ENCODE measurements at places on chromosomes 2 and 18.

- DNase-seq, result no peak
These were observed 161.1 kb downstream of the TMEM18 start for GRCh38 chr2:516131-516530.

DNA sequence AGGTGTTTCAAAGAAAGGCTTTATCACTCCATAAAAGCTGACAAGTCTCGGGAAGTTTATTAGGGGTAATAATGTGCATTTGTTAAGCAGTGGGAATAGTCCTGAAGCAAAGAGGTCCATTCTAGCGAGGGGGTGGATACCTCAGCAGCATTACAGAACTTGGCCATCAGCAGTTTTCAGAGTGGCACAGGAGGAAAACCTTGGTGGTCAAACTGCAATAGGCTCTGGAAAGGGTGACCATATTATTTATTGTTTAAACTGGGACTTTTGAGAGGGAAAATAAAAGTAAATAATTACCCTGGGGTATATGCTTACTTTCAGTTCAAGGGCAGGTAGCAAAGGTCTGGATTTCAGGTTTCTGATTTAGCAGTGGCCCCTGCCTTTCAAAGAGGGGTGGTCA lies 115.5 kb upstream of the KLHL14 start:
- no peak for DNase-seq

DNA sequence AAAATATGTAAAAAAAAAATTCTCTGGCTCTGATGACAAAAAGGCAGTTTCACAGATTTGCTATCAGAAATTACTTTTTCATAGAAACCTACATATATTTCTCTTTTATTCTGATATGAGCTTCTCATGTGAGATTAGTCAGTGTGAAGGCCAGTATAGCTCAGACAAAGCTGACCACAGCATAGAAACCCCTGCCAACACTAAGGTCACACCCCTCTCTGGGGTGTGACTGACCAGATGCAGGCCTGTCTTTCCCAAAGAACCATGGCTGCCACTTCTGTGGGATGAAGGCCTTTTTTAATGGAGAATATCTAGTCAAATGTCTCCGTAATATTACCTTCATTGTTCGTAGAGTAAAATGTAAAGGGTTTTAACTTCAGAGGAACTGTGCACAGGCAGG lies 330.3 kb upstream of the KCNJ3 start:
- DNase-seq, result no peak

DNA sequence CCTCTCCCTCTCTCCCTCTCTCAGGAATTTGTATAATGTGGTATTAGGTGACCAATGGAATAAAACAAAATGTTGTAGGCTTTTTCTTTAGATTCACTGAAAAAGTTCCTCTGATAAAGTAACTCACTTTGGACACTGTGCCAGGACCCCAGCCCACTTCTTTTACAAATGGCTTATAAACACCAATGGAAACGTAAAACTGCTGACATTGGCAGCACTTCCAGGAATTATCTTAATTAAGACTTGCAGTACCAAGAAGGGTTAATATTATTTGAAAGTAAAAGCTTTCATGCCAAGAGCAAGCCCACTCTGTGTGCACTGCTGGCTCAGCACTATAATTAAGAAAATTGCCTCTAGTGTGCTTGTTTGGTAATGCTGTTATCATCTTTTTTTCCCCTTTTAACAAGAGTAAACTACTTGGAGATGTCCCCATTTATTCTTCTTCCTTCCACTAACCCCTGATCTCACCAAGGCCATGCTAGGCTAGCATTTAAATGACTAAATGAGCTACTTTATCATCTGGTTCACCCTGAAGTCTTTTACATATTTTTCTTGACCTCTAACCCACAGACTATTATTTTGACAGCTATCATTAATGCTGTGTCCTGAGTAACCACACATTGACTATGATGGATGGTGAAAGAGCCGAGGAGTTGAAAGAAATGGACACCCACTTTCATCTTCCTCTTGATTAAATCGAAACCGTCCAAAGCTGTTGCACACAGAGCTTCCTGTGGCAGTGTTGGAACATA lies 232.2 kb upstream of the ETAA1 start:
- no peak for DNase-seq

DNA sequence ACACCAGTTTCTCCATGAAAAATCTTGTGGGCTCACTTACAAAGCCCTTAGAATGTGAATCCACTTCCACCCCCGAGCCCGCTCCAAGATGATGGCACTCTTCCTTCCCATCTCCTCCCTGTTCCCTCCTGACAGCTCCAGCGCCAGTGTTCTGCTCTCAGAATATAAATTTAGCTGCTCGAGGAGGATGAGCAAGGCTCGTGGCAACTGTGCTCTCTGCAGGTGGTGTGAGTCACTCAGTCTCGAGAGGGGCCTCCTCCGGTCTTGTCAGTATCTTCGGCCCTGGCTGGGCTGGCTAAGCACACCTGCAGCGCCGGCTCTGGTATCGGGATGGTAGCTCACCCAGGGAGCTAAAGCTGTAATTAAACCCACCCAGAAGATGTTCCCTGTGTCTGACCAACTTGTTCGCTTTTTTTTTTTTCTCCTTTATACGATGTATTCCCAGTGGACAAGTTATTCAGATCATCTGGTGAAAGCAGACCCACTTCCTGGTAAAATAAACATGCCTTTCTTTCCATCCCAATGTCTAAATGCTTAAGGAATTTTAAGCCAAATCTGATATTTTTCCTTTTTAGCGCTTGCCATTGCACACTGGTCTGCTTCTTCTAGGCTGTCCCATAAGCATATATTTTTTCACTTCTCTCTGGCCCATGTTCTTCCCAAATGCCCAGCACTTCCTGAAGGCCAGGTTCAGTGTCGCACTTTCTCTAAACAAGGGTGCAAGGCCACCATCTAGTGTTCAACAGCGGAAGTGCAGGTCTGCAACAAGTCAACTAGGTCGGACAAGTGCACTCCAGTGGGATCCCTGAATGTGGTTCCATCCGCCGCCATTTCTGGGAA lies 31.4 kb upstream of the YPEL5 start:
- peak; percentile 22 for DNase-seq

DNA sequence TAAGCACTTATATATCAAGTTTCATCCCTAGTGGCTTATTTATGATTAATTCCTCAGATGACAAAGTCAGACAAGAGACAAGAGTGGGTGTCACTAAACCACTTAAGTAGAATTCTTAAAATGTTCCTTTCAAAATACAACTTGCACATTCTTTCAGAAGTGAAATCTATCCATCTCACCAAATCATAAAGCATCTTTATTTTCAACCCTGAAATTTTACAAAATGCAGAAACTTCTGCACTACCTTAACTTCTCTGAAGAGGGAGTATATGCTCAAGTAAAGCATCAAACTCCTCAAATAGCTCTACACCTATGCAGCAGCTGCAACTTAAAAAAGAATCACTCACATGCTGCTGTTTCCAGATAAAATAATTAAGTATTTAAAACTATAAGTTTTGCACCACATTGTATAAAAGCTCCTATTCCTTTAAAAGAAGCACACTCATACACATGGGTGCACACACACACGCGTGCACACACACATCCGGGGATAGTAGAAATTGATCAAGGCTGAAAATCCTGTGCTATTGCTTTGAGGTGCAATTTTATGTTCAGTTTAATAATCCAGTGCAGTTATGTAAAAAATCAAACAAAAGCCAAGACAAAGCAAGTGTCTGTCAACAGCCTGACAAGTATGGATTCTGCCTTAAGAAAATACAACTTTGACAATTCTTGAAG lies 244.5 kb downstream of the TCF4 start:
- no peak for DNase-seq

GRCh38 chr2:51976623-51977022 lies 944.7 kb upstream of the NRXN1 start:
- no peak for DNase-seq

GRCh38 chr2:225328192-225328591 lies 71.3 kb upstream of the NYAP2 start:
- DNase-seq, result no peak

DNA sequence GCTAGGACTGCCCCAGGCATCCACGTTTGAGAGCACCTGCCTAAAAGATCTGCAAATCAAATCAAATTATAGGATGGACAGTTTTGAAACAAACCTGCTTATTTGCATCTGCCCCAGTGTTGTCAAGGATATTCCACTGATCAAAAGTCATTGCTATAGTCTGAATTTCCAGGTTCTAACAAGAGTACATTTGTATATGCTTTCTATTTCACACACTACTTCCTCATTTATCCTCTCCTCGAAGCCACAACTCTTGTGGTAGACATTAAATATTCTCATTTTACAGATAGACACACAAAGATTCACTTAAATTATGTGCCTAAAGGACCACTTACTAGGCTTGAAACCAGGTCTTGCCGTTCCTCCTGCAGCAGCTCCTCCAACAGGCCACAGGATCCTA lies 11.9 kb upstream of the TET3 start:
- DNase-seq, result no peak

- DNase-seq, result no peak
These were observed 245.4 kb downstream of the GALR1 start for GRCh38 chr18:77495079-77495478.

- peak; percentile 19 for DNase-seq
These were observed 41.4 kb upstream of the AKAIN1 start for GRCh38 chr18:5238371-5238976.

GRCh38 chr2:235278771-235279355 lies 215.0 kb upstream of the AGAP1 start:
- no peak for DNase-seq

- no peak for DNase-seq
These were observed 43.8 kb upstream of the SLC14A1 start for GRCh38 chr18:45680066-45680690.

- DNase-seq, result no peak
These were observed 236.2 kb downstream of the ETAA1 start for GRCh38 chr2:67633212-67633856.

DNA sequence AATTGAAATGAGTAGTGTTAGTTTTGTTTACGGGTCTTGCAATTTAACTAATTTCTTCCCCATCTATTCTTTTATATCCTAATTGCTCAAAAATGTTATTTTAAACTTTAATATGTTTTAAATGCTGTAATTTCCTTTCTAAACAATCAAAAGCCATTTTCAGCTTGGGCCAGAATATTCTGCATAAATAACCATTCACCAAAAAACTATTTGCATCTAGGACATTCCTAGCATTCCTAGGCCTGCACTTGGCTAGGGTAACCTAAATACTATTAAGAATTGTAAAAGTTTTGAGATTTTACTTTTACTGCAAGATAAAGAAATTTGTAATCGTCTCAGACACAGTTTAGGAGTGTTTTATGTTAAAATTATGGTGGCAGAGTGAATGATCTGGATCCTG lies 7.8 kb upstream of the ETAA1 start:
- no peak for DNase-seq

DNA sequence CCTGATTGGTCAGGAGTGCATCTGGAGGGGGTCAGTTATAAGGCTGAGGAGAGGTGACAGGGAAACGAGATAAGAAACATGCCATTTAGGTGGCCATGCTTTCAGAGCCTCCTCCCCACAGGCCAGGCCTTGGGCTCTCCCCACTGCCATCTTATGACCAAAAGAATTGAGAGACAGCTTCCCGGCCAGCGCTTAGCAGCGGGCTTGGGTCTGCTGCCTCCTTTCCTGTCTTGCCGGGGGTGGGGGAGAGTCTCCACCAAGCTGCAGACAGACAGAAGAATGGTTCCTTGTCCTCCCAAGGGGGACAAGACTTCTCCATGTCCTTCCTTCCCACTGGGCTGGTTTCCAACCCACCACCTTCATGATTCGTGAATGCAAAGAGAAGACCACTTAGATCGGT lies 171.3 kb downstream of the SMAD7 start:
- DNase-seq, result no peak

- no peak for DNase-seq
These were observed 34.4 kb downstream of the MAP2 start for GRCh38 chr2:209458008-209458979.

GRCh38 chr18:79574938-79575525 lies 104.6 kb upstream of the CTDP1 start:
- no peak for DNase-seq

- DNase-seq, result no peak
These were observed 1399.6 kb upstream of the ZEB2 start for GRCh38 chr2:145919477-145919876.

DNA sequence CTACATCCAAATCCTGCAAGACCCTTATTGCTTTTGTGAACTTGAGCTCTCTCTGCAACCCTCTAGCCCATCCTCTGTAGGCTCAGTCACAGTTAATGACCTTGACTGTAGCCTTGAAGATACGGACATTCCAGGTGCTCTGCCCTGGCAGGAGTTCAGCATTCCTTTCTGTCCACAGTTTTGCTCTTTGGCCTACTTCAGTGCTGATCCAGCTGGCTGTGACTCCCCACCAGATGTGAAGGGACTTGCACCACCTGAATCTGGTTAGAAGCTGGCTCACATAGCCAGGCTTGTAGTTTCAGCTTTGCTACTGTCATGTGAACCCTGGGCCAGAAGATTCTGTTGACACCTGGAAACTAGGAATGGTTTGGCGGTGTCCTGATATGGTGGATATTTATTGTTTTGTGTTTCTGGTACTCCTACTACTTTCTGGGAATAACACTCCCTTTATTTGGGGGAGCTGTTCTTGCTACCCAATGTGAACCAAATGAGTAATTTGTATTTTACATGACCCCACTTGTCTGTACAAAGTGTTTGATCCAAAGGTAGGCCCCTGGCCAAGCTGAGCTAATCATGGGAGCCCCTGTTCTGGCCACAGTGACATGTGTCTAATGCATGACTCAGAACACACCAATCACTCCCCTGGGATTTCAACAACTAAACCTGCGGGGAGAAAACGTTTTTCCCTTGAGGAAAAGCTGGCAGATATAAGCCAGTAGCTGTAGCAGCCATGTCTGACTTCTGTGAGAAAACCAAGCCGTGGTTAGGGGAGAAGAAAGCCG lies 73.4 kb downstream of the CDCA7 start:
- DNase-seq, result no peak

GRCh38 chr18:11751341-11752115 lies 62.5 kb downstream of the GNAL start:
- no peak for DNase-seq

GRCh38 chr2:82796132-82796531 lies 1662.9 kb downstream of the SUCLG1 start:
- DNase-seq, result no peak

DNA sequence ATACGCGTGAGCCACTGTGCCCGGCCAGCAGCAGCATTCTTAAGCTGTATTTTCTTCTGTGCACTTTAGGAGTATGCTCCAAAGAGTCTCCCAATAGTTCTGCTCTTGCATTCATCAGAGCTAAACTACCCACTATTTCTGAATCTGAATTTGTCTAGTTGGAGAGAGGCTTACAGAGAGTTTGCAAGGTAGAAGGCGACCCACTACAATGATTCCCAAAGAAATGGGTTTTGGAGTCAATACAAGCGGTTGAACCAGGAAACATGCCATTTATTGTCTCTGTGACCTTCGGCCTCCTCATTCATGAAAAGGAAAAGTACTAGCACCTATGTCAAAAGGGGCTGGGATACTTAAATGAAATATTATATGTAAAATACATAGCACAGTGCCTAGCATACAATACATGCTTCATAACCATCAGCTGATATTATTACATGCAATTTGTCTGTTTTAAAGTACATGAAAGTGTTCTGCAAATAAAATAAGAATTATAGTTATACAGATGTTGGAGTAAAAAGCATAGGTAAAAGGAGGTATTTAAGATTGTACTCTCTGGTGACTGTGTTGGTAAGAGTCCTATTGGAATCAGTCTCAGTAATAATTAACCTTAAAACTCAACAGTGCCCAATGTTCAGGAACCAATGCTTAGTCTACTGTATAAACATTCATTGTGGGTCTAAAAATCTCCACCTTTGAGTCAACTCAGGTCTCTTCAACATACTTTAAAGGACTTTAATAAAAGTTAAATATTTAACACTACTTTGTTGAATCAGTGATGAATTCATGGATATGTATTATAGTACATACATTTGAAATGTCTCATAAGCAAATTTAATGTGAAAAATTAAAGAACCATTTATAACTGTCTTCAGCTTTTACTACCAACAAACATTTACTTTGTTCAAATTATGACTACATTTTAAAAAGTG lies 89.8 kb upstream of the GRB14 start:
- DNase-seq, result no peak

GRCh38 chr2:121567957-121568409 lies 37.3 kb downstream of the RNU4ATAC start:
- no peak for DNase-seq
